Aorta (tissue), 5 donors: ENCODE measurements at places on chromosomes 7 and 10. TPM values are rescaled to one million over a fixed set of nuclear protein-coding genes. Genes with fewer than 3 reads are reported as not detected.

Gene LLCFC1
- not detected for total RNA-seq

DNA sequence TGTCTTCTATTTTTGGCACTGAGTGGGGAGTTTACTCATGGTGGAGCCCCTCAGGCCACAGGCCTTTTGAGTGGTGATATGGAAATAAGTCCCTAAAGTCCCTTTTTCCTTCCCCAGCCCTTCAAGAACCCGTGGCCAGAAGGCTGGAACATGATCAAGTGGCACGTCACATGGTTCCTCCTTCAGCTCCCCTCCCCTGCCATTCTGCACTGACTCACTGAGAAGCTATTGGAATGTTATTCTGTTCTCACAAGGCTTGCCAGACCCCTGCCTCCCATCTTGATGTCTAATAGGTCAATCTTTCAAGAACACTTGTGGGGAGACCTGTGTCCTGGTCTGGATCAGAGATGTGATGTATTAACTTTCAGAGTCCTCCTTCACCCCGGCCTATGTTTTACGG lies 279.8 kb downstream of the SEC23IP start:
- DNase-seq, result no peak

GRCh38 chr7:19369806-19370205 lies 224.6 kb upstream of the FERD3L start:
- DNase-seq, result no peak

- DNase-seq, result no peak
Observed at GRCh38 chr7:98697485-98698240, 80.6 kb downstream of the NPTX2 start.
